ENCODE measurements at places on chromosomes 4 and X. TPM values are rescaled to one million over a fixed set of nuclear protein-coding genes. Genes with fewer than 3 reads are reported as not detected.

RAB41 gene
- not detected for total RNA-seq

DNA sequence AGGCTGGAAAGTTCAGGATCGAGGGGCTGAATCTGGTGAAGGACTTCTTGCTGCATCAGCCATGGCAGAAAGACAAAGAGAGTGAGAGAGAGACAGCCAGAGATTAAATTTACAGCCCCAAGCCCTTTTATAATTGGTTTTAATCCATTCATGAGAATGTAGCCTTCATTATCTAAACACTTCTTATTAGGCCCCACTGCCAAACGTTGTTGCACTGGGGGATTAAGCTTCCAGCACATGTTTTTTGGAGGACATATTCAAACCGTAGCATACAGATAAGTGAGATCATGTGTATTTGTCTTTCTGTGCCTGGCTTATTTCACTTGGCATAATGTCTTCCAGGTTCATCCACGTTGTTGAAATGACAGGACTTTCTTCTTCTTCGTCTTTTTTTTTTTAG, 524.7 kb downstream of the SPRY1 start:
- no peak for DNase-seq
- H3K4me3 ChIP-seq, result no peak overlapping the region
- no peaks in the 10 kb centered on the region for H3K27me3 ChIP-seq
- no peak overlapping the region for H3K27ac ChIP-seq

DNA sequence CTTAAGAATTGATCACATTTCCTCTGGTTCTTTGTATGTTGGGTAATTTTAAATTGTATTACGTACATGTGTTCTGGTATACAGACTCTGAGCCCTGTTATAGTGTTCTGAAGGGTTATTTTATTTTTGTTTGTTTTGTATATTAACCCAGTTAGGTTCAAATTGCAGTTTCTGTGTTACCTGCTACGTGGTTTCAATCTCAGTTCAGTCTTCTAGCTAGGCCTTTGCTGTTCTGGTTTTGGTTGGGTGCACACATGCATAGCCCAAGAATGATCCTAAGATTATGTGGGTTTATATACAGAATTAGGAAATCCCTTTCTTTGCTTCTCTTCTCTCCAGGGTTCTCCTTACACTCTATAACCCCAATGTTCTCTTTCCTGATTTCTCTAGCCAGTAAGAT, 161.0 kb downstream of the PPP1R2C start:
- H3K4me1 ChIP-seq, result no peaks in the 10 kb centered on the region
- H3K27ac ChIP-seq, result no peak overlapping the region
- no peak overlapping the region for H3K4me3 ChIP-seq
- H3K36me3 ChIP-seq, result no peaks in the 10 kb centered on the region
- DNase-seq, result no peak

DNA sequence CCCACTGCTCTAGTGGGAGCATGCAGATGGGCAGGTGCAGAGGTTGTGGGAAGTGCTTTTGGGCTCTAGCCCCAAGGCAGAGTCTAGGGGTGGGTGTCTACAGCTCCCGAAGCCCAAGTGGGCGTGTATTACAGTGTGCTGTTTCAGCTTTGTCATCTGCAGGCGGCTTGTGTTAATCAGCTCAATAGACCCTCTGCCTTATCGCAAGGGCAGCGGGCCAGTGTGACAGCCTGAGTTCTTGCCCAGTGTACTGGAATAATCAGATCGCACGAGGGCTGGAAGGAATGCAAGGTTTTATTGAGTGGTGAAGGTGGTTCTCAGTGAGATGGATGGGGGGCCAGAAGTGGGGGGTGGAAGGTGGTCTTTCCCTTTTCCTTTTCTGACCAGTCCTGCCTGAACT, 529.4 kb upstream of the AMOT start:
- no peaks in the 10 kb centered on the region for H3K27me3 ChIP-seq
- no peak for DNase-seq
- no peak overlapping the region for H3K4me3 ChIP-seq
- H3K36me3 ChIP-seq, result no peaks in the 10 kb centered on the region
- no peaks in the 10 kb centered on the region for H3K4me1 ChIP-seq

TEX13C gene
- total RNA-seq, result not detected

All from esophagus squamous epithelium (tissue), 5 donors.